Stimulated activated CD4-positive, alpha-beta T cell treated with anti-CD3 and anti-CD28 coated beads, Interleukin-4, amount 100 ng/mL, for 1 hour (primary cell): ENCODE measurements at places on chromosomes 2 and 18.

- no peak for DNase-seq
Measured at GRCh38 chr2:133253793-133254192, 314.5 kb downstream of the NCKAP5 start.

DNA sequence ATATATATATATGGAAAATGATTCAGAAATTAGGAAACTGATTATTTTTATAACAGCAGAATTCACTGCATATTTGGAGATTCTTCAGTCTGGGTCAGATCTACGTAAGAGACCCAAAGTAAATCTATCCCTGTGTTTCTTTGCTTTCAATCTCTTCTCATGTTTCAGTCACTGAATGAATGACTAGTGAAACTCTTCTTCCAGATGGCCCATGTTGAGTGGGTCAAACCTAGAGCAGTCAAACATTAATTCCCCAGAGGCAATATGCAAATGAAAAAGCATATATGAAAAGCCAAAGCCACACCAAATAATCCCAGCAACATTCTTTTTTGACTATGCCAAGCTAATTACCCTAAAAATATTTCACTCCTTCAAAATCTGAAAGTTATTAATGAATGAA lies 317.3 kb downstream of the RBM43 start:
- DNase-seq, result no peak

GRCh38 chr2:8193686-8194615 lies 487.9 kb upstream of the ID2 start:
- DNase-seq, result no peak

- DNase-seq, result no peak
Measured at GRCh38 chr2:5691221-5691984, 781 bp upstream of the SOX11 start.

DNA sequence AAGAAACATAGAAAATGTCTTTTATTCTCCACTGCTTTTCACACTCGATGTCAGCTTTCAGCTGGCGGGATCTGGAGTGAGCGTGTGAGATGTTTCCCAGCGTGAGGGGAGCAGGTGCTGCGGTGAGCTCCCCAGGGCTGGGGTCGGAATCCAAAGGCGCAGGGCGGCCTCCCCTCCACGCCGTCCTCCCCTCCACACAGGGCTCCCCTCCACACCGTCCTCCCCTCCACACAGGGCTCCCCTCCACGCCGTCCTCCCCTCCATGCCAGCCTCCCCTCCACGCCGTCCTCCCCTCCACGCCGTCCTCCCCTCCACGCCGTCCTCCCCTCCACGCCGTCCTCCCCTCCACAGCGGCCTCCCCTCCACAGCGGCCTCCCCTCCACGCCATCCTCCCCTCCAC lies 26.9 kb upstream of the KCNG2 start:
- no peak for DNase-seq
